ENCODE measurements at places on chromosomes 13 and 19.
A peak's percentile ranks its signal among the peaks of the same experiment; 100 is the strongest.

GRCh38 chr13:48505597-48506091 is 27.2 kb downstream of the RCBTB2 start:
- DNase-seq = peak; percentile 17

DNA sequence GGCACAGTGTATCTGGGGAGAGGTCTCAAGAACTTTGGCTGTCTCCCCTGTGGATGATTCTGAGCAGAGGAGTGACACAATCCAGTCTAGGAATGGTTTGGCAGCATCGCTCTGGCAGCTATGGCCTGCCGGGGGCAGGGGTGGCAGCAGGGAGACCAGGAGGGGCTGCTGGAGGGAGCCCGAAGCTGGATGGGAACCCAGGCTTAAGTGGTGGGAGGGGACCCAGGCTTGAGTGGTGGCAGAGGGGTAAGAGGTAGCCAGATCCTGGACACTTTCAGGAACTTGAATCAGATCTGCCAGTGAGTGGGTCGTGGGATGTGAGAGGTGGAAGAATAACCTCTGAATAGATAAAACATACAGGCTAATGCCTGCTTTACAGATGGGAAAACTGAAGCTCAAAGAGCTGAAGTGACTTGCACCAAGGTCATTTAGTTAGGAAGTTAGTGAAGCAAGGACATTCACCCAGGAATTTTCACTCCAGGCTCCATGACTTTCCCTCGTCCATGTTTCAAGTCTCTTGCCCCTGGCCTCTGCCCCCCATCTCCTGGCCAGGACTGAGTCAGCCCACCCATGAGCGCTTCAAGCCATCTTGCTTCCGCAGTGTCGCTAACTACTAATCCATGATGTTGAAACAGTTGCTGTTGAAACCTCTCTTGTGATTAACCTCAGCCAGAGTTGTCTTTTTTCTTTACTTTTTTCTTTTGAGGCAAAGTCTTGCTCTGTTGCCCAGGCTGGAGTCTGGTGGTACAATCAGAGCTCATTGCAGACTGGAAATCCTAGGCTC is 29.9 kb upstream of the C1QTNF9 start:
- DNase-seq = no peak

GRCh38 chr13:43303033-43303729 is 279.8 kb downstream of the DNAJC15 start:
- DNase-seq = no peak

DNA sequence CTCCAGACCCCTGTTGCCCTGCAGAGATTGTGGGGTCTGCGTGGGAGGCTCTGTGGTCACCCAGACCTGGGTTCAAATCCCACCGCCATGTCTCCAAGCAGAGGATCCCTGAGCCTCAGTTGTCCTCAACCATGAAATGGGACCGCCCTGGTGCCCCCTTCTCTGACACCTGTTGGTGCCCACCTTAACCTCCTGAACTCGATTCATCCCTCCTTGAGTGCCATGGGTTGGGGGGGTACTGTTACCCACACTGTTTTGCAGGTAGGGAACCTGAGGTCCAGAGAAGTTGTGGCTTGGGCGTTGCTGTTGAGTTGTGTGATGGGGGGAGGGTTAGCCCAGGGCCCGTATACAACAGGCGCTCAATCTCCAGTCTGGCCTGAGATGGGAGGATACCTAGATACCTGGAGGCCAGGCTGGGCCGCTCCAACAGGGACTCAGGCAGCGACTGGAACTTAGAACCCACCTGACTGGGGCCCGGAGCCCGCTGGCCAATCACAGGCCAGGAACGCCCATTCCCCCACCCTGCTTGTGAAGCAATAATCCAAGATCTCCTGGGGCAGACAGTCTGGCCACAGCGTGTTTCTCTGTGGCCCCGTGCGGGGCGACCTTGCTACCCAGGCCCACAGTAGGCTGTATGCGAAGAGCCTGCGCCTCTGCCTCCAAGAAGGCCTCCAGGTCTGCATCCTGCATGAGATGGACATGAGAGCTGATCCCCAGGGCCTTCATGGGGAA is 2.8 kb downstream of the ARID3A start:
- no peak for DNase-seq

- no peak for DNase-seq
These were observed 17.5 kb upstream of the TICAM1 start for GRCh38 chr19:4849019-4849418.

- DNase-seq = no peak
These were observed 7.5 kb upstream of the DACH1 start for GRCh38 chr13:71874458-71874857.

- peak; percentile 48 for DNase-seq
These were observed 811 bp downstream of the ARMC6 start for GRCh38 chr19:19034204-19034624.

- DNase-seq = peak; percentile 64
These were observed 1.5 kb upstream of the TRAPPC5 start for GRCh38 chr19:7678971-7679751.

GRCh38 chr19:9877780-9878510 is 42.8 kb downstream of the PIN1 start:
- no peak for DNase-seq

GRCh38 chr19:729965-730668 is 20.8 kb upstream of the MISP start:
- DNase-seq = no peak

DNA sequence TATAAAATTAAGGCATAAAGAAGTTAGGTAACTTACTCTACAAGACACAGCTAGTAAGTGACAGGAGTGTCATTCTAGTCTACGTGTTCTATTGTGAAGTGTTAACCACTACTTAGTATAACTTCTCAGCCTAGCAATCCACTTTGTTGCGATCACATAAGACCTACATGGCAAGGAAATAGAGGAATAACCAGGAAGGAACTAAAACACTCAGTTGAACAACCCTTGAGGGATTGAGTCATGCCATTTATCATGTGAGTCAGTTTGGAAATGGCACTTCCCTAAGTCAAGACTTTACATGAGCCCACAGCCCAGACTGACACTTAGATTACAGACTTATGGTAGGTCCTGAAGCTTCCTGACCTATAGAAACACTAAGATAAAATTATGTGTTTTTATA is 279.5 kb upstream of the PCDH20 start:
- DNase-seq = no peak

DNA sequence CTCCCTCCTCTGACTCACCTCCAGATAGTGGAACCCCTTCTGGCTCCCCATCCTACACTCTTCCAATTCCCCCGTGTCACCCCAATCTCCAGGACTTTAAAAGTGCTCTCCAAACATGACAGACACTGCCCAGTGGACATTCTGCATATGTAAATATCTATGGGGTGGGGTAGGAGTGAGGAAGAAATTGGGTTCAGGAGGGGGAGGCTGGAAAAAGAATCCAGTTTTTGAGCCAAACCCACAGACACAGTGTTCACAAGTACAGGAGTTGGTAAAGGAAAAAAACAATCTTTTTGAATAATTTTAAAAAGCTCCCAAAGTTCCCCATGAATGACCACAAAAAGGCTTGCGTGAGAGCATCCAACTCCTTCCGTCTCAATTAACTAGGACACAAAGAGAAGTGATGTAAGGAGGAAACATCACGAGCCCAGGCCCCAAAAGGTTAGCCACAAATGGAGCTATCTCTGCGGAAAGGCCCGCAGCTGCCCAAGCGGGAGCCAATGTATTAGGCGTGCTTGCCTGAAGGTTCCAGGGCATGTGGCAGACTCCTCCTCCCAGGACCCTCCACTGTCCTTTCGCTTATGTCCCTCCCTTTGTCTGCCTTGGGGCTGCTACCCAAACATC is 18.0 kb downstream of the ZC3H4 start:
- DNase-seq = no peak

GRCh38 chr19:38893341-38893771 is 6.1 kb downstream of the SIRT2 start:
- no peak for DNase-seq

- DNase-seq = no peak
These were observed 43.0 kb downstream of the DIAPH3 start for GRCh38 chr13:60120617-60121336.

All from stimulated activated CD4-positive, alpha-beta T cell treated with anti-CD3 and anti-CD28 coated beads, TNF-alpha, amount 100 ng/mL, for 4 hours (primary cell).